ENCODE measurements at places on chromosomes 16 and 17.

DNA sequence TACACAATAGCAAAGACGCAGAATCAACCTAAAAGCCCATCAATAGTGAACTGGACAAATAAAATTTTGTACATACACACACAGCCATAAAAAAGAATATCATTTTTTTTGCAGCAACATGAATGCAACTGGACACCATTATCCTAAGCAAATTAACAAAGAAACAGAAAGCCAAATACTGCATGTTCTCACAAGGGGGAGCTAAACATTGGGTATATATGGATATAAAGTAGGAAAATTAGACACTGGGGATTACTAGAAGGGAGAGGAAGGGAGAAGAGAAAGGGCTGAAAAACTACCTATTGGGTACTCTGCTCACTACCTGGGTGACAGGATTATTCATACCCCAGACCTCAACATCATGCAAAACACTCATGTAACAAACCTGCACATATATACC is 28.2 kb downstream of the ADAMTS18 start:
- no peak for DNase-seq

GRCh38 chr17:61702450-61702849 is 111.4 kb upstream of the NACA2 start:
- DNase-seq = no peak

DNA sequence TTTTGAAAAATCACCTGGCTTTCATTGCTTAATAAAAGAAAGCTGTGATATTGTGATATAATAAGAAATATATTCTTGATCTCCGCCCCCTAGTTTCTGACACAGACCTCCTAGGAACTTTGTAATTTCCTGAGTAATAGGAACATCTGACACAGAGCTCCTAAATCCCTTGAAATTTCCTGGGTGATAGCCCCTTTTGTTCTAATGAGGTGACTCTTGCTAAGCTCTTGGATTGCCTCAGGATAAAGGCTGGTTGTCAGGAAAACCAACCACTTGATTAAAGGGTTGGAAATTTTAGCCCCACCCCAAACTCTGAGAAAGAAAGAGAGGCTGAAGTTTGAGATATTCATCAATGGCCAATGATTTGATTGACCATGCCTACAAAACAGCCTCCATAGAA is 326.4 kb upstream of the KIF2B start:
- DNase-seq = no peak

- no peak for DNase-seq
Observed at GRCh38 chr16:4077174-4077649, 39.0 kb downstream of the ADCY9 start.

DNA sequence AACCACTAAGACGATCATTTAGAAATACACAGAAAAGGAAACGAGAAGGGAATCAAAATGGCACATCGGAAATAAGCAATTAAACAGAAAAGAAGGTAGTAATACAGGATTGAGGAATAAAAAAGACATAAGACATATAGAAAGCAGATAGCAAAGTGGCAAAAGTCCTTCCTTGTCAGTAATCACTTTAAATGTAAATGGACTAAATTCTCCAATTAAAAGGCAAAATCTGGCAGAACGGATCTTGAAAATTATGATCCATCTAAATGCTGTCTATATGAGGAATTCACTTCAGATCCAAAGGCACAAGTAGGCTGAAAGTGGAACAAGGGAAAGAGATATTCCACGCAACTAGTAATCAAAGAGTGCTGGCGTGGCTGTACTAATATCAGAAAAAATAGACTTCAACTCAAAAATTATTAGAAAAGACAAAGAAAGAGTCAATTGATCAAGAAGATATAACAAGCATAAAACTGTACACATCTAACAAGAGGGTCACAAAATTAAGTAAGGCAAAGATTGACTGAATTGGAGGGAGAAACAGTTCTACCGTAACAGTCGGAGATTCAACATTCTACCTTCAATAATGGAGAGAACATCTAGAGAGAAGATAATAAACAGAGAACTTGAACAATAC is 36.8 kb upstream of the METRNL start:
- no peak for DNase-seq

DNA sequence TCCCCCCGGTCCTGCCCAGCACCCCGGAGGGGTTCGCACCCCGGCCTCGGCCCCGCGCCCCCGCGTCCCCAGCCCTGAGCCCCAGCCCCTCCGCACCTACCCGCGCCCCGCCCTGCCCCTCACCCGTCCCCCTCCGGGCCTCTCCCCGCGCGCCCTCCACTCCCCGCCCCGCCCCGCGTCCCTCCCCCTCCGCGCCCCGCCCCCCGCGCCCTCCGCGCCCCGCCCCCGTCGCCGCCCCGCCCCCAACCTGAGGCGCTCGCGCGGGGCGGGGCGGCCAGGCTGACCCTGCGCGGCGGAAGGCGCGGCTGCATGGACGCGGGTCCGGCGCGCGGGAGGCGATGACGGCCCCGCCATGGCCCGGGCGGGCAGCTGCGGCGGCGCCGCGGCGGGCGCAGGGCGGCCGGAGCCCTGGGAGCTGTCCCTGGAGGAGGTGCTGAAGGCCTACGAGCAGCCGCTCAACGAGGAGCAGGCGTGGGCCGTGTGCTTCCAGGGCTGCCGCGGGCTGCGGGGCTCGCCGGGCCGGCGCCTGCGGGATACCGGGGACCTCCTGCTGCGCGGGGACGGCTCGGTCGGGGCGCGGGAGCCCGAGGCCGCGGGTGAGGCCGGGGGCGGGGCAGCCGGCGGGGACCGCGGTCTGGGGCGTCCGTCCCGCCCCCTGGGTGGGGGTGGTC is at the start of gene SPIRE2:
SPIRE2 (plus strand) TSS at position 277 of the 671 bp plus-strand sequence; CDS start at position 353, 76 bp downstream.
- DNase-seq = peak; percentile 82
